ENCODE measurements at places on chromosomes 3 and 15.

GRCh38 chr3:38031022-38031994 lies 1.9 kb upstream of the PLCD1 start:
- DNase-seq, result peak; percentile 20

DNA sequence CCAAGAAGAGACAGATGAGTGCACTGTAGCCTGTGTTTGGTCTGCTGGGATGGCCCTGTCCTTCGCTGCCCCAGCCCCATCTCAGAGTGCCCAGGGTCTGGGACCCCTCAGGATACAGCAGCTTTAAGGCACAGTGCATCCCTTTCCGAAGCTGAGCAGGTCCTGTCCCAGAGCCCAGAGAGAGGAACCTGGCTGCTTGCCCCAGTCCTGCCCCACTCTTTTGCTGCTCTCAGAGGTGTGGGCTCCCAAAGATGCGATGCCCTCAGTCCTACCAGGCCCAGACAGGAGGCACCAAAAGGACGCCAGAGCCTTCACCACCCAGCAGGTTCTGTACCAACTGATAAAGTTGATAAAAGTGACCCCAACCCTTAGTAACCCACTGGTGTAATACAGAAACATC lies 8.2 kb downstream of the PLCD1 start:
- no peak for DNase-seq

- no peak for DNase-seq
Measured at GRCh38 chr3:141552440-141552991, 65.7 kb downstream of the RASA2 start.

DNA sequence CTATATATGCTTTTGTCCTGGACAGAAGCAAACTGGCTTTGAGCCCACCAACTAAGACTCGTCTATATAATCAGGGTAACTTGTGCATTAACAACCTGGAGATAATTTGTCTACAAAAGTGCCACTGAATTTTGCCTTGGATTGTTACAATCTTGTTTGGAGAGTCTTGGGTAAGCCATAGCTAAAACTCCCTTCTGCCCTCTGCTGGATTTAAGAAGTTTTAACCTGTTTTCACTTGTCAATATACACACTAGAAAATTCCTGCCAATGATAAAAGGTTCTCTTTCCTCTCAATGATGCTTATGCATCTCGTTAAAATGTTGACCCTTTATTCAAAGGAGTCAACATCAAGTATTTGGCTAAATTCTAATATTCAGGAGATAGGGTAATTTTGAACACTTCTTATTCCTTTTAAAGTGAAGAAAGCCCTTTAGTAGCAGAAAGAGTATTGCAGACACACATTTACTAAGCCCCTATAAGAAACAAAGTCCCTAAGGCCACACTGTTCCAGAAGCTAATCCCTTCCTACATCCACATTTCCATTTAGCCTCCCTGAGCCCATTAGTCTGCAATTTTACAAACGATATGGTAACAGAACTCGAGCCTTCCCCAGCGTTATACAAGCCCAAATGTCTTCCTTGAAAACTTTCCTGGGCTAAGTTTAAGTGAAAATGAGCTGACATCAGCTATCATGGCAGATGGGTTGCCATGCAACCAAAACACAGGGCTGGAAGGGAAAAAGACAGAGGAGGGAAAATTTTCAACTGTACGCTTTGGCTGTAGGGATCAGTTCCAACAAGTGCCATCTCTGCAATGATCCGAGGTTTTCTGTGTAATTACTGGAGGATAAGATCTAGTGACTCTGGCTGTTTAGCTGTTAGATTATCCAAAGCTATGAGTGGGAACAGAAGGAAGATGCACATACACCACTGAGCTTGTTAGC lies 75.9 kb upstream of the FGF12 start:
- DNase-seq, result no peak
